CD14-positive monocyte (primary cell): ENCODE measurements at places on chromosomes 6 and 20.
A peak's percentile ranks its signal among the peaks of the same experiment; 100 is the strongest.

- no peak overlapping the region for H3K27ac ChIP-seq
- H3K36me3 ChIP-seq, result no peaks in the 10 kb centered on the region
- no peak overlapping the region for H3K4me3 ChIP-seq
- H3K27me3 ChIP-seq, result no peaks in the 10 kb centered on the region
These were observed 48.7 kb upstream of the EXOC2 start for GRCh38 chr6:741410-742339.

- H3K27me3 ChIP-seq, result no peaks in the 10 kb centered on the region
- DNase-seq, result no peak
- peaks cover 57% of the 10 kb centered on the region for H3K4me1 ChIP-seq
- no peak overlapping the region for H3K27ac ChIP-seq
- no peak overlapping the region for H3K4me3 ChIP-seq
- no peaks in the 10 kb centered on the region for H3K36me3 ChIP-seq
These were observed 47.9 kb downstream of the TRERF1 start for GRCh38 chr6:42403831-42404230.

DNA sequence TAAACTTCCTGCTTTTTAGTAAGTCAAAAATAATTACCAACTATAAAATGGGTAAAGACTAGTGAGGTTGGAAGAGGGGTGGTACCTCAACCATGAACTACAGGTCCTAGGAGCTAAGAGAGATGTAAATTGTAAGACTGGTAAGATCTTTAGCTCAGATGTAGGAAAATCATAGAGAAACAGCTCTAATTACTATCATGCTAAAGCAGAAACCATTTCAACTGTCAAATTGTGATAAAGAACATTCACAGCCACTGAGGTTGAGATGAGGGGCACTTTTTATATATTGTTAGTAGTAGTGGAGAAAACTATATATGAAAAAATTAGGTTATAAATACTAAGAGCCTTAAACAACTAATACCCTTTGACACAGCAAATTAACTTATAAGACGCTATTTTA is 20.0 kb downstream of the CDK19 start:
- no peak overlapping the region for H3K4me3 ChIP-seq
- peaks cover 21% of the 10 kb centered on the region for H3K4me1 ChIP-seq
- H3K27ac ChIP-seq, result no peak overlapping the region
- no peaks in the 10 kb centered on the region for H3K36me3 ChIP-seq

- H3K36me3 ChIP-seq, result no peaks in the 10 kb centered on the region
- no peak overlapping the region for H3K4me3 ChIP-seq
- no peak overlapping the region for H3K27ac ChIP-seq
These were observed 2.1 kb downstream of the COL12A1 start for GRCh38 chr6:75203721-75204120.

GRCh38 chr6:166977621-166978525 is 21.3 kb upstream of the CEP43 start:
- H3K27ac ChIP-seq, result no peak overlapping the region
- H3K4me3 ChIP-seq, result no peak overlapping the region
- H3K36me3 ChIP-seq, result no peaks in the 10 kb centered on the region

DNA sequence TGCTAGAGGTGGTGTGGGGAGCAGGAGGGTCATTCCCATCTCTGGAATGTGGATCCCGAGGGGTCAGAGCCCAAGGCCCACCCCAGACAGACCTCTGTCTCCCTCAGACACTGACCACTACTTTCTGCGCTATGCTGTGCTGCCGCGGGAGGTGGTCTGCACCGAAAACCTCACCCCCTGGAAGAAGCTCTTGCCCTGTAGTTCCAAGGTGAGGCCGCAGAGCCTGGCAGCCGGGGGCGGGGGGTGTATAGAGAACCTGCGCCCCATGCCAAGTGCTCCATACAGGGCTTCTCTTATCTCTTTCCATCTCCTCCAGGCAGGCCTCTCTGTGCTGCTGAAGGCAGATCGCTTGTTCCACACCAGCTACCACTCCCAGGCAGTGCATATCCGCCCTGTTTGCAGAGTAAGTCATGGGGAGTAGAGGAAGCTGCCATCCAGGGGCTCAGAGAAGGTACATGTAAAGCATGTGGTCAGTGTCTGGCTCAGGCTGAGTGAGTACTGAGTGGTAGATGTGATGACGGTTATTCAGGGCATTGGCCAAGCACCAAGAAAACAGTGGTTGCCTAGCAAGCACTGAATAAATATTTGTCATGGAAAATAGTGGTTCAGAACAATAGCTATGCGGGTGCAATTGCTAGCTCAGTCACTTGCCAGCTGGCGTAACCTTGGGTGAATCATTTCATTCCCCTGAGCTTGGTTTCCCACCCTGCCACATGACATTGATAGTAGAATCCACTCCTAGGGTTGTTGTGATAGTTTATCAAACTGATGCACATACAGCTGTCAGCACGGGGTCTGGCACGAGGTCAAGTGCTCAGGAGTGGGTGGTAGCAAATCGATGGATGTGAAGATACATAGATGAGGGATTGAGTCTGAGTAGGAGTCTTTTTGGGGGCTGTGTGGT is 3.5 kb downstream of the PIGT start:
- DNase-seq, result no peak
- no peaks in the 10 kb centered on the region for H3K27me3 ChIP-seq
- no peak overlapping the region for H3K27ac ChIP-seq
- H3K36me3 ChIP-seq, result peaks cover 65% of the 10 kb centered on the region

- no peak overlapping the region for H3K27ac ChIP-seq
- no peak for DNase-seq
- no peaks in the 10 kb centered on the region for H3K36me3 ChIP-seq
These were observed 9.2 kb upstream of the DEFB113 start for GRCh38 chr6:49978332-49979226.

DNA sequence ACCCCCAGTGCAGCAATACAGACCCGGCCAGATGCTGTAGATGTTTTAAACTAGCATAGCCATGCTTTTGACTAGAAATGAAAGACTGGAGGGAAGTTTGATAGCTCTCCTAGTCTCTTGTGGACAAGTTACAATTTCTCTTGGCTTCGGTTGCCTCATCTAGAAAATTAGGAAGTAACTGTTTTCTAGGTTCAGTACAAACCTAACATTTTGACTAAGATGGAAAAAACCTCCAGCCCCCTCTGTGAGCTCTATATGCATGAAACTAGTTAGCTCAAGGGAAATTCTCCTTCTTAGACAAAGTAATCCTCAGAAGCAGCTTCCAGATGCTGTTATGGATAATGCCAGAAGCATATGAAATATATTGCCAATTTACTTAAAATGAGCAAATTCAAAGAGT is 86.6 kb downstream of the RNF144B start:
- H3K4me1 ChIP-seq, result peaks cover 43% of the 10 kb centered on the region
- H3K4me3 ChIP-seq, result no peak overlapping the region
- peaks cover 1% of the 10 kb centered on the region for H3K36me3 ChIP-seq

DNA sequence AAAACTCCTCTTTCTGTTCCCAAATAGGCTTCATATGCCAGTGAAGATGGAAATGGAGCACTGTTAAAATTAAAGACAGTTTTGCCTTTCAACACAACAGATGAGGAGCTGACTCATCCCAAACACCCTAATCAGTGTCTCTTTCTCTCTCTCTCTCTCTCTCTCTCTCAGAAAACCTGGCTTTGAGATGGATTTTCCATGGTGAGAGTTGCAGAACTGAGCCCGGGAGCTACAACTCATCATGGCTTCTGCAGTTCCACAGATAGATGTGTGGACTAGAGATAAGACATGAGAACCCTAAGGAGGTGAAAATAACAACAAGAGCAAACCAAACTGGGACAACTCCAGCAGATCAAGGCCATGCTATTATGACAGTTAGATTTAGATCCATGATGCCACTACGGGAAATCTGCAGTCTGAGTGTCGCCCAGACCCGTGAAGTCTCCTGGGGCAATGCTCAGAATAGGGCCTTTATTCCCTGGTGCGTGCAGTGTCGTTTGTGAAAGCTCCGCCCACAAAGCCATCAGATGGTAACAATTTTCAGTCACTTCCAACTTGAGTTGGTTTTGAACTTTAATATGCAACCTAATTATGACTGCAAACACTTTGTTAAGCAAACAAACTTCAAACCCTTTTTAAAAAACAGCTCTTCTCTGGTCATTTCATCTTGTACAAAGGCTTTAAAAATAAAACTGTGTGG is 338.2 kb upstream of the PREP start:
- H3K27me3 ChIP-seq, result no peaks in the 10 kb centered on the region
- H3K4me1 ChIP-seq, result peaks cover 6% of the 10 kb centered on the region
- H3K27ac ChIP-seq, result no peak overlapping the region
- no peaks in the 10 kb centered on the region for H3K36me3 ChIP-seq
- no peak for DNase-seq
- H3K4me3 ChIP-seq, result no peak overlapping the region

- no peaks in the 10 kb centered on the region for H3K27me3 ChIP-seq
- H3K36me3 ChIP-seq, result no peaks in the 10 kb centered on the region
- peaks cover 39% of the 10 kb centered on the region for H3K4me1 ChIP-seq
- peak; percentile 50 for DNase-seq
- peak overlapping the region; percentile 48 for H3K27ac ChIP-seq
These were observed 57.7 kb downstream of the ZDHHC14 start for GRCh38 chr6:157438611-157439111.

- H3K4me3 ChIP-seq, result no peak overlapping the region
- no peaks in the 10 kb centered on the region for H3K36me3 ChIP-seq
- H3K27me3 ChIP-seq, result no peaks in the 10 kb centered on the region
- H3K4me1 ChIP-seq, result no peaks in the 10 kb centered on the region
- no peak overlapping the region for H3K27ac ChIP-seq
These were observed 78.7 kb downstream of the SLC2A10 start for GRCh38 chr20:46787991-46788762.

DNA sequence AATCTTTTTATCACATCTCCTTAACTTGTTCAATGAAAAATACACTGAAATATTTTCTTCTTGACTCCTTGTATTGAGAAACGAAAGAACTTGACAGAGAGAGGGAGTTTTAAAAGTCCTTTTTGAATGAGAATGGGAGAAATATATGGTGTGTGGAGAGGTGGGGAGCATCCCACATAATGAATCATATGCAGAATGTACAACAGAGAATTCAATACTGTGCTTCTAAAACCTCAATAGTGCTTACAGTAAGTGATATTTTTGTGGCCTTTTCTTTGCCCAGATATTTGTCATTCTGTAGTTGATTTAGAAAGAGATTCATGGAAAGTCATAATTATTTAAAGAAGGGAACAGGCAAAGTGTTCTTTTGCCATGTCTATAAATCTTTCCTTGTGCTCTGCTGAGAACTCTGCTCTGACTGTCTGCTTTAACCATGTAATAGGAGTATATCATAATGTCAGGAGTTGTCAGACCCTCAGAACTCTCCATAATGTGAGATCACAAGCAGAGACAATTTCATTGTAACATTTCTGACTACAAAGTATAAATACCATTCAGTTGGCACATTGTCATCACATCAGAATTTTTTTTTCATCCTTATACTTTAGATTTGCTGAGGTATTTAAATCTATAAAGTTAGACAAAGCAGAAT is 32.8 kb upstream of the HS3ST5 start:
- no peaks in the 10 kb centered on the region for H3K27me3 ChIP-seq
- H3K4me1 ChIP-seq, result no peaks in the 10 kb centered on the region
- H3K4me3 ChIP-seq, result no peak overlapping the region
- H3K27ac ChIP-seq, result no peak overlapping the region

DNA sequence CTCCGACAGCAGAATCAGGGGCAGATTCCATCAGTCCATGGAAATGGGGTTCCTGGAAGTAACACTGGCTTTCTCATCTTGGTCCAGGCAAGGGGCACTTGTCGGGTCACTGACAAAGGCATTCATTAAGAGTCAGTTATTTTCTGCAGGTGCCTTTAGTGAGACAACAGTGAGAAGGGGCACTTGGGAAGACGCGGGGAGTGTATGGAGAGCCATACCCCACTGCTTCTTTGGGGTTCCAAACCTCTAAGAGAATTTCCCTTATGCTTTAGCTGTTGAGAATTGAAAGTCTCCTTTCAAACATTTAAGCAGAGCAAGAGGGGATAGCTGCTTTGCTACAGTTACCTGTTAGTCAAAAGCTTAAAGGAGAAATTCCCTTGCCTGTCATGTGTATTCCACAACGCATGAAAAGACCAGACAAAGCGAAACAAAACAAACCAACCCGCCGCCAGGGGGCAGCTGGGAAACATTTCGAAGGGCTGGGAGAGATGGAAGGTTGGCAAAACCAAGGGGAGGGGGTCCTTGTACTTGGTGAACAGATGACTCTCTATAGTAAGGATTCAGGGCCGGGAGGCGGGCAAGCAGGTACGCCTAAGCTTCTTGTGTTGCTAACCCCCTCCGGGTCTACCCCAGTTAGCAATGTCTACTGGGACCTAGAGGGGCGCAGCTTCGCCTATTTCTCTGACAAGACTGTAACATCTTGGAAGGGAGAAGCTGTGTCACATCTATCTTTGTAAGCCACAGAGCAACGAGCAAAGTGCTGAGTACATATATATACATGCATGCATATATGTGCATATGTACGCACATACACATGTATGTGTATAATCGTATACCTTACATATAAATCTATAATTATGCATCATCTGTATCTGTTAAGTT is 474.9 kb upstream of the AGPAT4 start:
- no peak overlapping the region for H3K27ac ChIP-seq
- H3K4me3 ChIP-seq, result no peak overlapping the region
- no peak for DNase-seq

- H3K36me3 ChIP-seq, result no peaks in the 10 kb centered on the region
- H3K4me1 ChIP-seq, result peaks cover 20% of the 10 kb centered on the region
- H3K4me3 ChIP-seq, result peak overlapping the region; percentile 76
- DNase-seq, result no peak
These were observed 731 bp downstream of the MAK start for GRCh38 chr6:10837622-10837994.

DNA sequence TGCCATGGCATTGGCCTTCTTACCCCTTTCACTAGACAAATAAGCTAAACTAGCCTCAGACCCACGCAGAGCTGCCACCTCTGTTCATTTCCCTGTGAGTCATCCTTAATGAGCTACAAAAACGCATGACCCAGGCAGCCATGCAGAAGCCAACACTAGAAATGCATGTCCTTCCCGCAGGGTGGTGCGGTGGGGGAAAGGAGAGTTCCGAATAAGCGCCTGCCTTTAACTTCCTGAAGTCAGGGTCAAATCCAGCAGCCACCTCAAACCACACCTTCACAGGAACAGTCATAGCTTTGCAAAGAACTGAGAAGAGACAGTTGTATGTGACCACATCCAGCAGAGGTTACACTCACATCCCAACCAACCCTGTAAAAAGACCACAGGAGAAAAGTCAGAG is 40.4 kb downstream of the IRF4 start:
- H3K4me3 ChIP-seq, result no peak overlapping the region
- no peaks in the 10 kb centered on the region for H3K36me3 ChIP-seq
- DNase-seq, result no peak
